ENCODE measurements at places on chromosomes 5 and 9.

- no peak for DNase-seq
These were observed 22.5 kb downstream of the POLR1E start for GRCh38 chr9:37508135-37508833.

GRCh38 chr9:72855890-72856523, 96.8 kb downstream of the ALDH1A1 start:
- no peak for DNase-seq

DNA sequence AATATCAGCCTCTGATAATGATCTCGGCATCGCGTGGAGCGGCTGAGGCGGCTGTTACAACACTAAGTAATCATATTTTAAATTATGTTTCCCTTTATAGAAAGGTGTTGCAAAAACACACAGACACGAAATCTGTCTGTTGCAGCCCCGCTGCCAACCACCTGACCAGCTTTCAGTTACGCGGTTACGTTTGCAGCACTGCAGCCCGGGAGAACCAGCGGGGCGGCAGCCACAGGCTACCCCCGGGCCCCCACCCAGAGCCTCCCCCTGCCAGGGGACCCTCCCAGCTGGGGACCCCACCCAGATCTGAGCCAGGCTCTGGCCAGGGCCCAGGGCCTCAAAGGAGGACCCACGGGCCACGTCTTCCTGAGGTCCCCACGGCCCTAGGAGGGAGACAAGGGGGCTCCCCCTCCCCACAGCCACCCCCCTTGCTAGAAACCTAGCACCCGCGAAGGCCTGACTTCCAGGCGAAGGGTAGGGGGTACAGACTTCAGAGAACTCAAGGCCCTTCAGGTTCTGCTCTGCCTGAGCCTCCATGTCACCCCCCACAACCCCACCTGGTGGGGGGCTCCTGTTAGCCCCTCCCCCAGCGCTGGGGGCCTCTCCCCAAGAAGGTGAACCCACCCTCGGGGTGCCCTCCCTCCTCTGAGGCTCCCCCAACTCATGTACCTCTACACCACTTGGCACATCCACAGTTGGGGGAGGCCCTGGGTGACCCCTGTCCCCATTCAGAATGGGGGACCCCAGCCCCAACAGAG, 6.0 kb downstream of the NACC2 start:
- DNase-seq = peak; percentile 84

DNA sequence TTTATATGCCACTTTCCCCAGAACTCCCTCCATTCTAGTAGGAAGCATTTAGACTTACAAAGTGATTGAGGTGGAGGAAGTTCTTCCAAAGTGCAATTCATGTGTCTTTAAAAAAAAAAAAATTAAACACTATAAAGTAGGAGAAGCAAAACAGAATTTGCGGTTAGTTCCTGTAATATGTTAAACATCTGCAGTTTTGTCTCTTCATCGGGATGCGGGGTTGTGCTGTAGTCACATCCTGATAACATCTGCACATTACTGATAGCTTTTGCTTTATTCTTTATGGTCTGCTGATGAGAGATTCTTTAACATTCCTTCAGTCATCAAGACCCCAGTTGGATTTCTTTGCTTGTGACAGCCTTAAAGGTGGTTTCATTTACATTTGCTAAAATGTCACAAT, 694.3 kb downstream of the NR2F1-AS1 start:
- DNase-seq = no peak

- DNase-seq = no peak
These were observed 20.0 kb downstream of the ERAP2 start for GRCh38 chr5:96896276-96896675.

- DNase-seq = no peak
These were observed 309.1 kb upstream of the GRIN3A start for GRCh38 chr9:102047549-102047948.

GRCh38 chr5:119271758-119272730, 83.8 kb upstream of the TNFAIP8 start:
- no peak for DNase-seq

GRCh38 chr5:139186752-139187326, 11.3 kb downstream of the SIL1 start:
- DNase-seq = no peak

DNA sequence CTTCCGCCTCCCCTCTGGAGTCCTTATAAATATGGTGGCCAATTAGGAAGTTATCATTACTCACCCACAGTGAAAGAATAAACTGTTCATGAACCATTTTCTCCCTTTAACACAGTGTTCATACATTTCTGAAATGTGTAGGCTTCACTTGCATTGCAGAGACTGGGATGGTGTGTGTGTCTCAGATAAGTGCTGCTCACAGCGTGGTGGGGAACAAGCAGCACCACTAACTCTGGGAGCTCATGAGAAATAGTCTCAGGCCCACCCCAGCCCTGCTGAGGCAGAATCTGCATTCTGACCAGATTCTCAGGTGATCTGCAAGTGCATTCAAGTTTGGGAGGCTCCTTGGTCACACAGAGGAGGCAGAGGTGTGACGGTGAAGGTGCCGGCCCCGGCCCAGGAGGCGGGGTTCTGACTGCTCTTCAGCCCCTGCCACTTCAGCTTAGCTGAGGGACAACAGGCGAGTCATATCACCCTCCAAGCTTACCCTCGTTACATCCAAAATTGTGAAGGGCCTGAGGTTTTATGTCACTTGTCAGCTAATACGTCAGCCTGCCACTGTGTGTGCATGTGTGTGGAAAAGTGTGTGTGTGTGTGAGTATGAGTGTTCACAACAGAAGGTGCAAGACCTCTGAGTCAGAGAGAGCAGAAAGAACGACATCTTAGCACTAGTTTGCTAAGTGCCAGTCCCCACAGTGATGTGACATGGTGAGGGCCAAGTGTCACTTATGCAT, 34.7 kb downstream of the DAP start:
- DNase-seq = no peak

DNA sequence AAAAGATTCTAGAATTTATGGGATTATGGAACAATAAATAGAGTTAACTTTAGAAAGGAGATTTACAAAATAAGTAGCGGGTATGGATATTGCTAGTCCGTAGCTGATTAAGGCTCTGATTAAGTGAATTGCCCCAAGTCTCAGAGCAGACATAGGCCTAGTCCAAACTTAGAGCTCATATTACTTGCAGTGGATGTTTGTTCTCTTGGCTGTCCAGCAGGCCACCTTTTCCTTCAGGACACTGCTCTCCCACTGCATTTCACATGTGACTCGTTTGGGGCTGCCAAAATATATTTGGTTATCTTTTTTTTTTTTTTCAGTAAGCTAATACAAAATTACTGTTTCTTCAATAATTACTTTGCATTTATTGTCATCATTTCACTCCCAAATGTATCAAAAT, 76.6 kb downstream of the ARRDC3 start:
- DNase-seq = no peak

DNA sequence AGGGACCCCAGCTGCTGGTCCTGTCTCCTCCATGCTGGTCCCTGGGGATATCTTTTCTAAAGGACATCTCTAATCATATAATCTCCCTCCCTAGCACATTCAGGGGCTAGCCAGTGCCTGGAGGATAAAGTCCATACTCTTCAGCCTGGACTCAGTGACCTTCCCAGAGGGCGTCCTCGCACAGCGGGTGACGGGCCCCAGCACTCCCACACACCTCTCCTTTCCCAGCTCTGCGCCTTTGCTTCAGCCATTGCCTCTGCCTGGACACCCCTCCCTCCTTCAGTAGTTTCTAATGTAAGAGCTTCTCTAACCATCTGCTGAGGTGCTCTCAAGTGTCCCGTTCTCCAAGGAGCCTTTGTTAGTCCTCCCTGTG, 15.2 kb upstream of the TNIP1 start:
- DNase-seq = no peak

DNA sequence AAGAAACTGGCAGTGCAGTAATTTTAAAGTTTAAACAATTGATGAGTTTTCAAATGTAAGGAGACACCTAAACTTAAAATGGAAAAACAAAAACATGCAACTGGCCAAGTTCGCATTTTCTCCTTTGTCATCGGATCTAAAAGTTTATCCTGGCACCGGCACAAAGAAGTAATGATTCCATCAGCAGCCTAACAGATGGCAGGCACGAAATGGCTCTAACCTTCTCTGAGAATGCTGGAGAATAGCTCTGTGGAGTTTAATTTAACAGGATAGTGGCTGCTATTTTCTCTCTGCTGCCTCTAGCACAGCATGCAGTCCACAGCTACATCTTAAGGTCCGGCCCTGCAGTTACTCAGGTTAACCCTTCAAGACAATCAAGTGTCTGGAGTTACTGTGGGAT, 82.2 kb downstream of the PRELID2 start:
- DNase-seq = no peak

DNA sequence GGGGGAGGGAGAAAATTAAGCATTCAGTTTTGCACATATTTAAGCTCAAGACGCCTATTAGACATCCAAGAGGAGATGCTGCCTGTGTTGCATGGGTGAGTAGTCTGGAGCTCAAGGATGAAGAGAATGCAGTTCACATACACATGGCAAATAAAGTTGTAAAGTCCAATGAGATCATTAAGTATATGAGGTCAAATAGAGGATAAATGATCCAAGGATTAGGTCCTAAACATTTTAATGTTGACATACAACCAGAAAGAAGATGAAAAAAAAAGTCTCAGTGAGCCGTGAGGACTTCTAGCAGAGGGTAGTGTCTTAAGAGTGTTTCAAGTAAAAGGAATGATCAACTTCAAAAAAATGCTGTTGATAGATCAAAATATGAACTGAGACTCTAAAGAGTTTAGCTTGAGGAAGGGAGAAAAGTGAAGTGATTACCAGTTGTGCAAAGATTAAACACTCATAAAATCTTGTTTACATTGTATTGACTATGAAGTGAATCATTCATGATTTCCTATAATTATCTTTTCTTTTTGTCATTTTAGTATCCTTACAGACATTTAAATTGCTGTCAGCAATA, 251.8 kb downstream of the ZNF608 start:
- no peak for DNase-seq

DNA sequence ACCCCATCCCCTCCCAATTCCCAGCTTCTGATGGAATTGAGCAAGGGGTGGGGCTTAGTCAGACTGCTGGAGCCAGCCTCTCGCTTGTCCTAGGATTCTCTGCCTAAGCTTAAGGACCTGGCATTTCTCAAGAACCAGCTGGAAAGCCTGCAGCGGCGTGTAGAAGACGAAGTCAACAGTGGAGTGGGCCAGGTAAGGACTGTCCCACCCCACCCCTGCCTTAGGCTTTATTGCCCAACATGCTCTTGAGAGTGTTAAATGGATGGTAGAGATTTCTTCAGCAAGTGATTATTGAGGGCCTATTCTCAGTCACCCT, 1.1 kb downstream of the SLC35A4 start:
- DNase-seq = no peak

DNA sequence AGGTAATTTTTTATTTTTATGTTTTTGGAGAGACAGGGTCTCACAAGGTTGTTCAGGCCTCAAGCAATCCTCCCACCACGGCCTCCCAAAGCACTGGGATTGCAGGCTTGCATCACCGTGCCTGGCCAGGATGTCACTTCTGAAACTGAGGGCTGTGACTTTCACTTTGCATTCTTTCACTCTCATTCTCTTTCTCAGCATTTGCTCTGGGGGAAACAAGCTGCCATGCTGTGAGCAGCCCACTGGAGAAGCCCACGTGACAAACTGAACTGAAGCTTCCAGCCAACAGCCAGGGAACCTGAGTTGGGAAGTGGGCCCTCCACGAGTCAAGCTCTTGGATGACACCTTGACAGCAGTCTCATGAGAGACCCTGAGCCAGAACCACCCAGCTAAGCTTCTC, 109.4 kb downstream of the C5orf15 start:
- DNase-seq = no peak

- DNase-seq = no peak
These were observed 298.5 kb upstream of the CDH18 start for GRCh38 chr5:20286512-20286911.

- peak; percentile 81 for DNase-seq
These were observed 66.7 kb downstream of the DAB2IP start for GRCh38 chr9:121718084-121718483.

DNA sequence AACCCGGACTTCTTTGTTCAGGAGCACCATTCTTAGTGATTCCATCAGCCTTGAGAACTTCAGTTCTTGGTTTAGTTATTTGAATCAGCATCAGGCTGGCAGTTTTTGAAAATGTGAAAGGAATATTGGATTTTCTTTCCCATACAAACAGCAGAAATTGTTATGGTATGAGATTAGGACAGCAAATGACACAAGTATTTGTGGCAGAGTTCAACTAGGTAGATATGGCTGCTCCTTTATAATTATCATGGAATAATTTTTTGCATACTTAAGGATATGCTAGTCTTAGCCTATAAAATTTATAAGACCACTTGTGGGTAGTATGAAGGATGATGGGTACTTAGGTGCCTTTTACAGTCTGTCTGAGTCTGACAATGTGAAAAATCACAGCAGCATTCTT, 25.5 kb downstream of the ERAP2 start:
- no peak for DNase-seq

DNA sequence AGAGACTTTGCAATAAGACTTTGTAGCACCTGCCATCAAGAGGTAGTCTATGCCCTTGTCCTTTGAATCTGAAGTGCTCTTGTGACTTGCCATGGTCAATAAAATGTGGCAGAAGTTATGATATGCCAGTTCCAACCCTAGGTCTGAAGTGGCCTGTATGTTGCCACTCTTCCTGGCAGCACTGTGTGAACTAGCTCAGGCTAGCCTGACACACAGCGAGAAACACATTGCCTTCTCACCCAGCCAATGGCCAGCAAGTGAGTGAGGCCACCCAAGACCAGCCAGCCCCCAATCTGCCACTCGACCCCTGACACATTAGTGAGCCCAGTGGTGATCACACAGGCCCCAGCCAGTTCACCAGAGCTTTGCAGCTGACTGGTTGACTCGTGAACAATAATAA, 52.7 kb upstream of the OSMR start:
- no peak for DNase-seq

DNA sequence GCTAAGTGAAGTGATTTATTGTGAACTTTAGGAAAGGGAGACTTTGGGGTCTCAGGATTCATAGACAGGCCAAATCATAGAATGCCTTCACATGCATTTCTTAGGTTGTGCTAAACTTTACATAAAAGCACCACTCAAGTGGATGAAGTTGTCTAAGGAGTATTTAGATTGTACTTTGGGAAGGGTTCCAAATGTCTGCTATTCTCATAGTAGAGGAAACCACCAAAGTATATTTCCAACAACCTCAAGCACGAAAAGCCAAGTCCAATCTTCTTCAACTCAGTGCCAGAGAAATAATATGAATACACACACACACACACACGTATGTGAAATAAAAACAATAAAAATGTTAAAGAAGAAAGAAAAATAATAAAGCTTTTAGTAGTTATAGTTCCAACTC, 41.8 kb downstream of the ENC1 start:
- no peak for DNase-seq

DNA sequence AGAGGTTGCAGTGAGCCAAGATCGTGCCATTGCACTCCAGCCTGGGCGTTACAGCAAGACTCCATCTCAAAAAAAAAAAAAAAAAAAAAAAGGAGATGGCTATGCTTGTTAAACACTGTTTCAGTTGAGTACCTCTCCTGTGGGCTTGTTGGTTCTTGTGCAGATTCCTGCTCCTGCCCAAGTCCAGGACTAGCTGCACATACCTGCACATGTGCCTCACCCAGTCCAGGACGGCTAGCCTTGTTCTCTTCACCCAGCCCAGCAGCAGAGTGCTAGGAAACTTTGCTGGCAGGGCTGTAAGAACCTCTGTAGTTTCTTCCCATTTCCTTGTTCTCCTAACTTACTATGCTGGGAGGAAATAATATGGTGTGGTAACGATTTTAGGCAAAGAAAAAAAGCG, 234.1 kb upstream of the DMRT1 start:
- no peak for DNase-seq

- no peak for DNase-seq
These were observed 327.7 kb downstream of the PIK3R1 start for GRCh38 chr5:68543212-68543611.

Data from sigmoid colon (tissue), 7 donors.